ENCODE measurements at places on chromosomes 6 and 20.
A peak's percentile ranks its signal among the peaks of the same experiment; 100 is the strongest.

- no peak for DNase-seq
Measured at GRCh38 chr20:41507436-41507835, 110.7 kb downstream of the CHD6 start.

DNA sequence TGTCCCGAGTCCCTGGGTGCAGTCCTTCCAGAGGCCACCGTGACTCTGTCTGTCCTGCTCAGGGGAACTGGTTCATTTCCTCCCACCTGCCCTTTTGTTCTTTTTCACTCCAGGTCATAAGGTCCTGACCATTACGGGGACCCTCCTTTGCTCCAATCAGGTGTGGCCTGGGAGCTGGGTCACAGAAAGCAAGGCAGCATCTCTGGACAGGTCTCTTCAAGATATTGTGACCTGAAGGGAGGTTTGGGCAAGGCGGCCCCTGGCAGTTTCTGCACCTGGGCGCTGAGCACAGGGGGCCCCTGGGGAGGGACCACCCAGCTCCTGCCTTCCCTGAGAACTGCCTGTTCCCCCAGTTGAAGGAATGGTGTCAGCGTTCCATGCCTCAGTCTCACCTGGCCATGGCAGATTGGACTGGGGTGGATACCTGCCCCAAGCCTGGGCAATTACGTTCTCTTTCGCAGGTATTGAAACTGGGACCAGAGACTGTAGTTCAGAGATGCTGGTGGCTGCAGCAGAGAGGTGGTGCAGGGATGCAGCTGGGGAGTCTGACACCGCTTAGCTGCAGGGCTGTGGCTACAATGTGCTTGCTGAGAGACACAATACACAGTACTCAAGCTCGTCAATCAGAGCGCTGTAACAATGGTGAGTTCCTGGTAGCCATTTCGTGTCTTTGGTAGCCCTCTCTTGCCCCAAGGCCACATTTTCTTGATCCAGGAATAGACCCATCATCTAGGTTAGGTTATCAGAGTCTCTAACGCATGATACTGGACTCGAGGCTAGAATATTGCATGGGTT is 15.6 kb upstream of the NELFCD start:
- no peak for DNase-seq

- no peak for DNase-seq
Measured at GRCh38 chr20:63745961-63746731, 6.6 kb downstream of the SLC2A4RG start.

DNA sequence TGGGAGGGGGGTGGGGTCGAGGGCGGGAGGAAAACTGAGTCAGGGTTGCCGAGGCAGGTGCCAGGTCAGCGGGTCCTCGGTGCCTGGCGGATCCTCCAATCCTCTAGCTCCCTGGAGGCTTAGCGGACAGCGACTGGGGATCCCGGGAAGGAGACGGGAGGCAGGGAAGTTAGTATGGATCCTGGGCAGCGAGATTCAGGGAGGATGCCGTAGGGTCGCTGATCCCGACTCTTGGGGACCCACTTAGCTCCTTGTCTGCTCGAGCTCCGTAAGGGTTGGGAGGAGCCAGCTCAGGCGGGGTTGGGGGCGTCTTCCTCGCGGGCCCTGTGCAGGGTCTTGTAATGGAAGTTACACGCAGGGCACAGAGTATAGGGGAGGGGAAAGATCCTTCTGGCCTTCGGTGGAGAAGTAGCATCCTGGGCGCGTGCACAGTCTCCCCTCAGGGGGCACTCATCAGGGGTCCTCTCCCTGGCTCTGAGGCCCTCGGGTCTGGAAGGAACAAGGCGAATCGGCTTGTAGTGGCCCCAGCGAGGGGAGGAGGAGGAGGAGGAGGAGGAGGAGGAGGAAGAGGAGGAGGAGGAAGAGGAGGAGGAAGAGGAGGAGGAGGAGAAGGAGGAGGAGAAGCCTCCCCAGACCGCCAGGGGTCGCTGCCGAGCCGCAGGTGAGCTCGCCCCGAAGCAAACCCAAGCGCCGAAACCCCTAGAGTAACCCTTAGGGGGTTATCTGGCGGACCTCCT is 6.4 kb upstream of the SLC12A5 start:
- peak; percentile 63 for DNase-seq

- DNase-seq, result no peak
Measured at GRCh38 chr6:97364327-97364726, 81.3 kb upstream of the MMS22L start.

DNA sequence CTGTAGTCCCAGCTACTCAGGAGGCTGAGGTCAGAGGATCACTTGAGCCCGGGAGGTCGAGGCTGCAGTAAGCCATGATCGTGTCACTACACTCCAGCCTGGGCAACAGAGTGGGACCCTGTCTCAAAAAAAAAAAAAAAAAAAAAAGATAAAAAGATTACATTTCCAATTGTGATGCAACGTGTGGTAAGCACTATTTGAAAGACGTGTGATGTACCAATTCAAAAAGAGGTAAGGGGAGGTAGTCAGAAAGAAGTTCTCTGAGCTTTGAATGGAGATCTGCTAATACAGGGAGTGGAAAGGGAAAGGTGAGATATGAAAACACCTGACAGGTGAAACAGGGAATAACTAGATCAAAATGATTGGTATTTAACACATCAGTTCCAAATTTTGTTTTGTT is 11.9 kb downstream of the GOPC start:
- no peak for DNase-seq

DNA sequence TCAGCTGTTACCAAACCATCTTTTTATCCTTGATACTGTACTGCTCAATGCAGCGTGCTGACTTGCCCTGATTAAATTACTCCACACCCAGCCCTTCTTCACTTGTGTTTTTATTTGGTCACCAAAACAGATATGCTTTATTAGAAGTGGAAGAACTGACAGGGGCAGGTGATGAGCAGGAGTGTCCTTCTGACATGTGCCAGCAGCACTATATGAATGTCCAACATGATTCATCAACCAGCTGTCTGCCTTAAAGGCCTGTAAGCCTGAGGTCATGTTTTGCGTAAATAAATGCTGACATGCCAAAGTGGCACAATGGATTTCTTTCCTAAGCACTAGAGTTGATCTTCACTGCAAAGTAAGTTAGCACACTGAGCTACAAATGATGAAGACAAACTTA is 15.4 kb downstream of the POPDC3 start:
- no peak for DNase-seq

DNA sequence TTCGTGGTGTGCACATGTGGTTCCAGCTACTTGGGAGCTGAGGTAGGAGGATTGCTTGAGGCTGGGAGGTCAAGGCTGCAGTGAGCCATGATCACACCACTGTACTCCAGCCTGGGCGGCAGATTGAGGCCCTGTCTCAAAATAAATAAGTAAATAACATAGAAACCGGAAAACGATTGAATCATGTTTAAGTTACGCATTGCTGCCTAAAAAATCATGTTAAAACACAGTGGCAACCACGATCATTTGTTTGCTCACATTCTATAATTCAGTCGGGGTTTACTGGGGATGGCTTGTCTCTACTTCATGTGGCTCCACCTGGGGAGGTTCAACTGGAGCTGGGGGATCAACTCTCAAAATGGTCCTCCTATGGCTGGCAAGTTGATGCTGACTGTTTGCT is 8.2 kb upstream of the CDKN1A start:
- no peak for DNase-seq

DNA sequence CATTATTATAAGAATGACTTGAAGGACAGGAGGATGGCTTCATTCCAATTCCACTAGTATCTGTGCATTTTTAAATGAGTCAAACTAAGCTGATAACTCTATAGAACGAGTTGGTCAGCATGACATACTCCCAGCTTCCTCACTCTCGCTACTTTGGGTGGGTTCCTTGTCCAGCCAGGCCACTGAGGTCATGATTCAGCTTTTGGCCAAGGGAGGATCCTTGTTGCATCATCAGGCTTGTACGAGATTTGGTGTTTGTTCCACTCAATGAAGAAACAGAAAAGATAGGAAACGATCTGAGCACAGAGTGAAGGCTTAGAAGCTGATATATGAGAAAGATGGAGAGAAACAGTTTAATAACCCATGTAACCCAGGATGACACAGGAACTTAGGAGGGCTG is 19.8 kb downstream of the NEDD9 start:
- DNase-seq, result no peak

DNA sequence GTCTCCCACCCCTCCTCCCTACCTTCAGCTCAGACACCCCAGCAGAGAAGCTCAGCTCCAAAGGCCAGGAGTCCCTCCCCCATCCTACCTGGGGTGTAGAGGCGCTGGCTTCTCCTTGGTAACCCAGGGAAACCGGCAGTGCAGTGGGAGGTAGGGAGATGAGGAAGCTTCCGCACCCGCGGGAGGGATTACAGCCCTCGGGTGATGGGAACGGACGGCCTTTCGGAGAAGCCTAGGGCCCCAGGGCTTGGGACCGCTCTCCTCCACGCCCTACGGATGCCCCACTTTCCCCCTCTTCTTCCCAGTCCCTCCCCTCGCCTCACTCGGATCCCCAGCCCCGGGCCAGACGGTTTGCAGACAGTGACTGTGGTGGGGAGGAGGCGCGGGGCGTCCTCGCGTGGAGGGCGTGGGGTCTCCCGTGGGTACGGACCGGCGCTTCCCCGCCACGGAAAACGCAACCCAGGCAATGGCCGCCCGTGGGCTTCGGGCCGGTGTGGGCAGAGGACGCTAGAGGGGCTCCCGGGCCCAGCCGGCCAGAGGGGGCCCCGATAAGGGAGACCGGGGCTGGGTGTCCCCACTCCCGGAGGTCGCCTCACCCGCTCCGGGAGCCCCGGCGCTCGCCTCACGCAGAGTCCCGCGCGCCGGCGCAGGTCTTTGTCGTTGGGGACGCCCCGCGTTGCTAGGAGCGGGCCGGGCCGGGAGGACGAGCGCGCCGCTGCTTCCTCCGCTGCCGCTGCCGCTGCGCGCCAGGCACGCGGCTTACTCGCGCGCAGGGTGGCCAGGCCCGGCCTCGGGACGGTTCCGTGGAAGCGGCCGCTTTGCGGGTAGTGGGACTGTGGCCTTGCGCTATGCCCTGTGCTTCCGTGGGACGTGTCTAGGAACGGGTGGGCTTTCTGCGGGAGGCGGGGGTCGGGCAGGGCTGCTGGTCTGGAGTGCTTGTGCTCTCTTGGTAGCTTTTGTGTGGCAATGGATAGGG is 15.8 kb downstream of the AARS2 start:
- no peak for DNase-seq

- DNase-seq, result no peak
Measured at GRCh38 chr6:19153981-19154295, 683.2 kb upstream of the ID4 start.

- no peak for DNase-seq
Measured at GRCh38 chr6:7200598-7201443, 93.1 kb downstream of the RREB1 start.

- DNase-seq, result no peak
Measured at GRCh38 chr20:63328718-63329275, 32.4 kb downstream of the CHRNA4 start.

DNA sequence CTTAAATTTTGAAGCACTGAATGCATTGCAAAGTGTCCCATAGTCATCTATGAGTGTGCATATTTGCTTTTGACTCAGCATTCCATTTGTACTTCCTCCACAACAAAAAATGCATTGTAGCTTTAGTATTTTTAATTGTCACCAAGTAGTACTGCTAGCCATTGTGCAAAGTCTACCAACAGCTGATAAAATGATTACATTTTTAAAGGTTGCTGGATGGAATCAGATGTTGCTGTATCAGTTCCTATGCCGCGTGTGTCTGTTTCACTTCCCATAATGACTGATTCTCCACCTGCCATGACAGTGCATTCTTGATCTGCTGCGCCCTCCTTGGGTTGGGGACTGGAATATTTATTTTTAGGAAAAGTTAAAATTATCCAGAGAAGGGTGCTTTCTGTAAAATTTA is 41.2 kb downstream of the SLX4IP start:
- no peak for DNase-seq

GRCh38 chr6:42428326-42429041 is 23.2 kb downstream of the TRERF1 start:
- DNase-seq, result no peak

- no peak for DNase-seq
Measured at GRCh38 chr6:122799916-122800686, 11.0 kb downstream of the SMPDL3A start.

DNA sequence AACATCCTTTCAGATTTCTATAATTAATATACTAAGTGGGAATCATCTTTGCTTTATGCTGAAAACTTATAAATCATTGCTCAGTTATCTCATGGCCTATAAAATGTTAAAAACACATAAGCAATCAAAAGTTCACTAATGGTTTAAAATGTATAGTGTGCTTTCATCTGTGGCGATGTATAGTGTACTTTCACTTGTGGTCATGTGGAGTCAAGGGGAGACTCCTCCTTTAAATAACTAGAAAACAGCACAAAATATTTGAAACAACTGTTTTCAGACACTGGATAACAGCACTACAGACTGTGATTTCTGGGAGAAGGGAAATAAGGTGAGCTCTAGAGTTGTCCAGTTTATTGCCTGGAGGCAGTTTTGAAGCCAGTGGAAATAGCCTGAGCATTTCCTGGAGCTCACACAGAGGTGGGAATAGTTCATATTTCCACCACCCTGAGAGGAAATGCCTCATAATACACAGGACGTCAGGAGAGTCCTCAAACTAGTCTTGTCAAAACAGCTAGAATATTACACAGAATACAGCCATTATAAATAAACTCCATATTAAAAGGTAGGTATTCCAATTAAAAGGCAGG is 89.4 kb downstream of the CEP162 start:
- DNase-seq, result no peak

Data from stimulated activated CD8-positive, alpha-beta memory T cell treated with anti-CD3 and anti-CD28 coated beads, Interleukin-4, amount 100 ng/mL, for 4 hours (primary cell).